GM13976 (cell line): ENCODE measurements at places on chromosomes 1 and 21.
A peak's percentile ranks its signal among the peaks of the same experiment; 100 is the strongest.

- no peak for DNase-seq
Observed at GRCh38 chr1:14320518-14320917, 278.0 kb upstream of the KAZN start.

GRCh38 chr1:177975588-177976495 is 6.0 kb upstream of the SEC16B start:
- DNase-seq: no peak

DNA sequence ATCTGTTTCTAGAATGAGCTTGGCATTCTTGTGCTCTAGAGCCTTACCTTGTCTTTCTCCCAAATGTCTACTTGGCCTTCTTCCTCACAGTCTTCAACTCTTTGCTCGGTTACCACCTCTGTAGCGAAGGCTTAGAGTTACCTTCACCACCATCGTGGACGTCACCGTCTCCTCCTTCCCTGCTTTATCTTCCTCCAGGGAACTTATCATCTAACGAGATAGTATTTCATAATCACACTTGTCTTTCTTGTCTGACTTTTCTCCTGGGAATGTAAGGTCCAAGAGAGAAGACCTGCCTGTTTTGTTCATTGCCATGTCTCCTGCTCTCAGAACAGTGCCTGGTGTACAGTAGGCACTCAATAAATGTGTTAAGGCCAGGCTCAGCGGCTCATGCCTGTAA is 115.6 kb downstream of the GREM2 start:
- DNase-seq: no peak

- DNase-seq: no peak
Observed at GRCh38 chr1:117841117-117841650, 88.2 kb downstream of the GDAP2 start.

DNA sequence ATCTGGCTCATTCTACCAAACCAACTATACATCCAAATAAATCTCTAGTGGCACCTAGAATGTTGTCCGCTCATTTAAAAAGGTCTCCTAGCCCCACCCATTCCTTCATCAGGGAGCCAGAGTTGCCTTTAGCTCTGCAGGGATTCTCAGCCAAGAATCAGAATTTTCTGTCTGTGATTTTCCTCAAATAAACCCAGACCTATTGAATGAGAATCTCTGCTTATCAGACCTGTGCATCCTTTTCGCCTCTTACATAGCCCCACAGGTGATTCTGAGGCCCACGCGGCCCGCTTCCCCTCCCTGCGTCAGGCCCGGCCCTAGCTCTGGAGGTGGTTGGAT is 410 bp upstream of the TDRD5 start:
- peak; percentile 12 for DNase-seq

- DNase-seq: no peak
Observed at GRCh38 chr1:204705888-204706837, 20.6 kb upstream of the LRRN2 start.

- no peak for DNase-seq
Observed at GRCh38 chr1:58823481-58824010, 39.7 kb upstream of the JUN start.

DNA sequence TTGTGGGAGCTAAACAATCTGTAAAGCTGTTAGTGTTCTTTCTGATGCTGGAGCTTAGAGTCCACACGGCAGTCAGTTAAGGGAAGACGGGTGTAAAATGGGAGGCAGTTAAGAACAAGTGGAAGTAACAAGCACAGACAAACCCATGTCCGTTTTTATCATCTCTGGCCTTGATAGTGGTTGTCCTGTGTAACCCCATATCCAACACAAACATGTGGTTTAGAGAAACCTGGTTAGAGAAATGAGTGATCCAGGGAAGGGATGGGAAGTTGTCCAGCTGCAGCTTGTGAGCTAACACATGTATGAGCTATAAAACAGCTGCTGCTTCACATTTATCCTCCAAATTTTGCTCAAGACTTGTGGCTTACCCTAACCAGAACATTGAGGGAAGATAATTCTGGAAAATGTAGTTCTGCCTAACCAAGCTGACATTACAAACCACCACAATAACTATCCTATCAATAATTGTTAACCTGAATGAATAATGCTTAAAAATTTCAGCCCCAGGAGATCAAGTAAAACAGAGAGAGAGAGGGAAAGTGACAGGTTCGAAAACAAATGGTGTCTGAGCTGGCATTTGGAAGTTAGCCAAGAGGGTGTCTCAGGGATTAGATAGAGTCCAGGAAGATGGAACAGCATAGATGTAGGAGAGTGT is 10.6 kb upstream of the C1orf162 start:
- DNase-seq: no peak

GRCh38 chr1:58781541-58782177 is 2.2 kb downstream of the JUN start:
- peak; percentile 57 for DNase-seq

DNA sequence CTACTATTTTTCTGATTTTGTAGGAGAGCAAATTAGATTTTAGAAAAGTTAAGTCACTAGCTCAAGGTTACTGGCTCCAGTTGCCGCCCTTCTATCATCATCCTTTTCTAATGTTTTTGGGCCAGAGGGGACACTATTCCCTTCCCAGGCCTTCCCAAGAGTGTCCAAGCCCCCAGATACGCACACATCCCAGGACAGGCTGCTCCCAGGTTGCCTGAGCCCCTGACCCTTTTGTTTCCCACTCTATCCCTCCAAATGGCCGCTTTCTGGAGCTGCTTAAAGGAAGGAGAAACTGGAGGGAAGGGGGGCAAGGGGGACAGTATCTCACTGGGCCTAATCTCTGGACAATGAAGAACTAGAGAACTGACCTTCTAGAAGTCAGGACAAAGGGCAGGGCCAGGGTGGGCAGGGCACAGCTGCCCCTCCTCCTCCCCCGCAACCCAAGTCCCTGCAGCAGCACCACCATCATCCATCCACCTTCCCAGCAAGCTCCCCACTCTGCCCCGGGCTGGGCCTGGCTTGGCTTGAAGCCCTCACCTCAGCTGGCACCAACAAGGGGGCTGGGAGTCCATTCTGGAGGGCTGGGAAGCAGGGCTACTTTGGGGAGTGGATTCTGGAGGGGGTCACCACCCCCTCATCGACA is 1.1 kb upstream of the MAP7D1 start:
- DNase-seq: no peak

DNA sequence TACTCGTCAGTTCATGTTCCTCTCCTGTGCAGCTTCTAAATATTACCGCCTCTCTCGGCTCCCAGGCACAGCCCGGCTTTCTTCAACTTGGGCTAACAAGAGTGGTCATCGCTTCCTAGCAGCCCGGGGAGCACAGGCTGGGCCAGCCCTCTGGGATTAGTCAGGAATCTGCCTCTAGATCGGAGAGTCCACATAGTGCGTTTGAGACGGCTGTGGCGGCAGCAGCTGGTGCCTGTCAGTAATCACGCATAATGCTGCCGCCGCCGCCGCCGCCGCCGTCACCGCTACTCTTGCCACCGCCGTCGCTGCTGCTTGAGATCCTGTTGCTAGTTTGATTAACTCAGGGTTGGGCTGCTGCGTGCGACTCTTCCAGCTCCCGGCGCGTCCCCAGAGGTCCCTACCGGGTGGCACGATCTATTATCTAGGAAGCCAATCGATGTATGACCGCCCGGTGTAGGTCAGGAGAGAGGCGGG is at the start of gene RXRG:
TSS of gene RXRG (minus strand) at position 230 of the 474 bp plus-strand sequence. CDS start 233 bp downstream, outside the sequence.
- DNase-seq: no peak

DNA sequence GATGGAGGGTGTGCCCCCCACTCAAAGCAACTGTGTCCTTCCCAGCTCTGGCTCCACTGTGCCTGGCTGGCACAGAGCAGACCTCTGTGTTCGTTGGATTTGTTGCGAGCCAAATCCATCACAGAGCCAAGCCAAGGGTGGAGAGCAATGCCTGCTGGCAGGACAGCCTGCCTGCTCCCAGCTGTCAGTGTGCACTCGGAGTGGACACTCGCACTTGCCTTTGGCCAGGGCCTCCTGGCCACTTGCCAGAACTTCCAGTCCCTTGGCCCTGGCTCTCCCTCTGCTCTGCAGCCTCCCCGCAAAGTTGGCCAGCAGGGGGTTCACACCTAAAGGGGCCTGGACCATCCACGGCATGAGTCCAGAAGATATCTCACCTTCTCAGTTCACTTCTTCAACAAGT is 16.4 kb downstream of the HEYL start:
- no peak for DNase-seq

GRCh38 chr1:29824511-29825273 is 588.4 kb downstream of the PTPRU start:
- no peak for DNase-seq

- DNase-seq: peak; percentile 44
Observed at GRCh38 chr1:8276173-8276914, 41.6 kb upstream of the SLC45A1 start.

DNA sequence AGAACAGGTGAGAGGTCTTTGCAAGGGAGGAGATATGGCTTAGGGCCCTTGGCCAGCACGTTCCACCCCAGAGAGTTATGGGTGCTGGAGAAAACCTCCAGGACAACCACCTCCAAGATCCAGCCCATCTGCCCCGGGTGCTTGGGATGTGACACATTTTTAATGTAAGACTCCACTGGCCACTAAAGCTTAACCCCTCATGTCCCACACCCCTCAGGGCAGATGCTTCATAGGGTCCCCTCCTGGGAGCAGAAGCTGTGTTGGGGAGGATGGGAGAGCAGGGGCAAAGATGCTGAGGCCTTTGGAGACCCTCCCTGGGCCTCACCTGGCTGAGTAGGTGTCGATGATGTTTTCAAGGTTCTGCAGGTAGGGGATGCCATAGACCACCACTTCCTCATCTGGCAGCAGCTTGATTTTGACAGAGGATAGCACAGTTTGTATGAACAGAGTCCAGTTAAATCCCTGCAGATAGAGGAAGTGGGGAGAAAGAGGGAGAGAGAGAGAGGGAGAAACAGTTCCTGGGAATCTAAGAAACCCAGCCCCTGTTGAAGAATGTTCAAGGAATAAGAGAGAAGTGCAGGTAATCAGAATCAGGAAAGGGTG is 11.9 kb downstream of the PRXL2B start:
- DNase-seq: no peak

- DNase-seq: no peak
Observed at GRCh38 chr1:240310226-240310925, 218.7 kb downstream of the FMN2 start.

DNA sequence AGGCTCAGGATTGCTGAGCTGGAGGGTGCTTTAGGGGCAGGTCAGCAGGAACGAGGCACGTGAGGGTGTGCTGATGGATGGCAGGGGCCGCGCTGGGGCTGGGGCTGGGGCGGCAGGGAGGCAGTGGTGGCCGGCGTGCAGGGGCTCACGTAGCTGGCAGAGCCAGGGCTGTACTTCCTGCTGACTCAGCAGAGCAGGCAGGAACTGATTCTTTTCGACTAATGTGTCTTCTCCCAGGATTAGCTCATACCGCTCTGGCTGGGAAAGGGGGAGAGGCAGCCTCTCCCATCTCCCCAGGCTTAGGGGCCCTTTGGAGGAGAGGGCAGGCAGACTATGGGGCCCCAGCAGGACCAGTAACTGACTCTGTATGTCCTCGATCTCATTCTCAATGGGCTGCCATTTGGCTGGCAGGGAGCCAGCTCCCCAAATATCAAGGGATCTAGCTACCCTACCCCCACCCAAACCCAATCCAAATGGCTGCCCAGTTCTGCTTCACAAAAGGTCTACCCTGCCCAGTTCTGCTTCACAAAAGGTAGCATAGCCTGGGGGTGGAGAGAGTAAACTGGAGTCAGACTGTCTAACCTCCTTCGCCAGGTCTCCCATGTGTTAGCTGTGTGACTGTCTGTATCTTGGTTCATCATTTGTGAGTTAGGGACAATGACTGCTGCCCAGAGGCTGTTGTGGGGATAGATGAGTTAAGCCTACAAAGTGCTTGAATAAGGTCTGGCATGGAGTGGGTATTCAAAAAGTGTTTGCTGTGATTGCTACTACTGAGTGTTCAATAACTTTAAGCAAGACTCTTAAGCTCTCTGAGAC is 100.1 kb upstream of the SLC2A1 start:
- DNase-seq: no peak

- no peak for DNase-seq
Observed at GRCh38 chr1:18997508-18997907, 41.0 kb upstream of the IFFO2 start.

DNA sequence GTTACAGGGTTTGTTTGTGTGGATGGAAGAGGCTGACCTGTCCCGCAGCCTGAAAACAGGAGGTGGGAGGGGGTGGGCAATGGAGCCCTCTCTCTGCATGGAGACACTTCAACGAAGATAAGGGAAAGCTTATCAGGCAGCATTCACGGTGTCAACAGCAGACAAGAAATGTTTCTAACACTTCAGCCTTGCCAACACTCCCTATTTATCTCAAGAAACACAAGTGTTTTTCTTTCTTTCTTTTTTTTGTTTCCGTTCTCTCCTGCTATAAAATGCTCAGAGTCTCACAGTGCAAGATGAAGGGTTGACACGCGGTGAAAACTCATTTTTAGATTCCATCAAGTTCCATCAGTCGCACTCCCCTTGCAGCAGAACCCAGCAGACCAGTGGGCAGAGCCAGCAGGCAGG is 594.4 kb downstream of the MATN1 start:
- no peak for DNase-seq

GRCh38 chr1:65471861-65472332 is 51.4 kb downstream of the LEPR start:
- no peak for DNase-seq

DNA sequence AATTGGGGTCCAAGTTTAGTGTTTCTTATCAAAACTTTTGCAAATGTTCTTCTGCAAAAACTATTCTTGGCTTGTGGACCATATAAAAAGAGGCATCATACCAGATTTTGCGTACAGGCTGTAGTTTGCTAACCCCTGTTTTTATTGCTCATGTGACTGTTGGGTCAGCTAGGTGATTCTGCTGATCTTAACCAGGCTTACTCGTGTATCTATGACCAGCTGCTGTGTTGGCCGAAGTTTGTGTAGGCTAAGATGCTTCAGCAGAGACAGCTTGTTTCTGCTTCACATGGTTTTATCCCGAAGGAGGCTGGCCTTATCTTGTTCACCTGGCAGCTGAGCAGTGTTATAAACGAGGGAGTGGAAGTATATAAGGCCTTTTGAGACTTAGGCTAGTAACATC is 38.2 kb downstream of the POU2F1 start:
- no peak for DNase-seq

- DNase-seq: no peak
Observed at GRCh38 chr1:9382643-9383491, 90.2 kb downstream of the SPSB1 start.

- DNase-seq: no peak
Observed at GRCh38 chr1:112237983-112238545, 157.9 kb upstream of the CTTNBP2NL start.

DNA sequence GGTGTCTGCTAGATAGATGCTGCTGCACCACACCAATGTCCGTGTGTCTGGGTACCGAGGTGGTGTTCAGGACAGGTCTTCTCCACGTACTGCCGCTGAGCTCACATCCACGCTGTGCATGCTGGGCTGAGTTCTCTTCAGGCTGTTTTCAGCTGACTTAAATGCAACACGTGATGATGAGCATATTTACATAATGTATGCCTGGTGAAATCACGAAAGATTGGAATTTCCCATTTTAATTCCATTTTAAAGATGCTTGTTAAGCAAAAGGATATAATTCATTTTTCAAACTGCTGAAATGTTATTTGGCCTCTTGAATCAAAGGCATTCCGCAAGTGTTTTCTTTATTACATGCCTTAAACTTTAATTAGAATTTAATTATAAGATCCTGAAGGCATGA is 107.9 kb downstream of the FGGY start:
- no peak for DNase-seq

- DNase-seq: no peak
Observed at GRCh38 chr21:35197992-35198431, 148.9 kb upstream of the RUNX1 start.
